Ascending aorta (tissue), 2 donors: ENCODE measurements at places on chromosomes 11 and 22. TPM values are rescaled to one million over a fixed set of nuclear protein-coding genes. Genes with fewer than 3 reads are reported as not detected.

- DNase-seq: no peak
These were observed 194.7 kb upstream of the E2F8 start for GRCh38 chr11:19435306-19435989.

- no peak for DNase-seq
These were observed 85.5 kb downstream of the PDE2A start for GRCh38 chr11:72588421-72589410.

DNA sequence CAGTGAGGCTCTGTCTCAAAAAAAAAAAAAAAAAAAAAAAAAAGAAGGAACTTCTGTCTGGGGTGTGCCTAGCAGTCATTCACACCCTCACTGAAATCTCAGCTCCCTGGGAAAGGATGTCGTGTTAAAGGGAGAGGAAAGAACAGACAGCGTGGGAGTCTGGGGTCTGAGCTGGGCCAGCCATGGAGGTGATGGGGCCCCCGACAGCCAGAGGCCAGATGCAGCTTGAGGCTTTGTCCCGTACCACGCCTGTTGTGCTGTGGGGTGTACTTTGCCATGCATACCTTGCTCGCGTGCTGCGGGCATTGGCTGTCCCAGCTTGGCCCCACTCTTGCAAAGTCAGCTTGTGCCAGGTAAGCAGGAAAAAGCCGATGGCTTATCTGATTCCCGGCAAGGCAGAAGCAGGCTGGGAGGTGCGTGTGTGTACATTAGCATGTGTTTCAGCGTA lies 4.6 kb downstream of the SYT12 start:
- DNase-seq: no peak

Gene FIBIN
- 59.1 TPM for total RNA-seq

Gene ASCC2
- 24.9 TPM for total RNA-seq

Gene EFEMP2
- 92.8 TPM for total RNA-seq
